NCI-H460 (cell line): ENCODE measurements at places on chromosomes 7 and 10. TPM values are rescaled to one million over a fixed set of nuclear protein-coding genes. Genes with fewer than 3 reads are reported as not detected.
A peak's percentile ranks its signal among the peaks of the same experiment; 100 is the strongest.

The UROS gene
- 50.4 and 55.0 TPM in 2 replicates for total RNA-seq

GRCh38 chr10:64113792-64114191 is 592.6 kb downstream of the REEP3 start:
- DNase-seq, result no peak

GRCh38 chr7:44279731-44280505 is 45.5 kb downstream of the CAMK2B start:
- no peak for DNase-seq

GRCh38 chr7:99024066-99024465 is 119.8 kb downstream of the SMURF1 start:
- no peak for DNase-seq

DNA sequence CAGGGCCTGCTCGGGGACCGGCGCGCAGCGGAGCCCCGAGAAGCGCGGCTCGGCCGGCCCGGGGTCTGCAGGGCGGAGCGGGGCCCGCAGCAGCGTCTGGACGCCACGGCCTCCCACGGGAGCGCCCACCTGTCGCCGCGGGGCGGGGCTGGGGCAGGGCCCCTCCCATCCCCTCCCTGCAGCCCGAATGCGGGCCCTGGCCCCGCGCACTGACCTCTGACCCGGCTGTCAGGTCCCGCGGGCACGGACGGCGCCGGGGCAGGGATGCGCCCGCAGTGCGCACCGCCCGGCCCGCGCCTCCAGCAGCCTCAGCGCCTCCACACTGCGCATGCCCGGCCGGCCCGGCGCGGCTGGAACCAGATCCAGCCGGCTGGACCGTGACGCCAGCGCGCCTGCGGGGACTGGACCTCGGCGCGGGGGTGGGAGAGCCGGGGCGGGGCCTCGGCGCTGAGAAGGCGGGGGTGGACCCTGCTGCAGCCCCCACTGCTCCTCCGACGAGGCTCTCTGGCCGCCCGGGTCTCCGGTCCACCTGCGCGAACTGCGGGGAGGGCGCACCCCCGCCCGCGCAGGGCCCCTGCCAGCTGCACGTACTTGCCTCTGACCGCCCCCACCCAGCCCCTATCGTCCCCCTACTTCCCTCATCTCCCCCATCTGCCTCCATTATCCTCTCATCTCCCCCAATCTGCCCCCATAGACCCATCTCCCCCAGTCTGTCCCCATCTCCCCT is 16.1 kb upstream of the GPR146 start:
- DNase-seq, result peak; percentile 82

DNA sequence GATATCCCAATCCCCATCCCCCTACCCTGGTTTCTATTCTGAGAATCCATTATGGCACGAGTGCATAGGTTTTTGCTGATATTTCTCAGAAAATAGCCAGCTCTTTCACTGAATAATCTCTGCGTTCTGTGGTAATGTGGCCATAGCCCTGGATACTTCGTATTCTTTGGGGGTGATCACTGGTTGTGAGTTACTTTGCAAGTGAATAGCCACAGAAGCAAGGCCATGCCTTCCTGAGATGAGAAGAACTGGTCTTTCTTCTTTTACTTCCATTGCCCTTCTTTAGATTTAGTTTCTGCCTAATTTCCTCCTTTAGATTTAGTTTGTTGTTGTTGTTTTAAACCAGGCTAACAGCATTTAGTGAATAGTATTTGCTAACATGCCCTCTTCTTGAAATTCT is 323.4 kb downstream of the CDC14C start:
- no peak for DNase-seq

The GRID2IP gene
- total RNA-seq, result not detected in 2 replicates

The FAM237B gene
- not detected in 2 replicates for total RNA-seq

- no peak for DNase-seq
These were observed 20.9 kb upstream of the ARHGAP22 start for GRCh38 chr10:48625826-48626134.

The FANK1 gene
- 0.20 and 0.63 TPM in 2 replicates for total RNA-seq

The AGAP4 gene
- total RNA-seq, result 9.4 and 13.2 TPM in 2 replicates
